ENCODE measurements at places on chromosomes 3 and 15.
A peak's percentile ranks its signal among the peaks of the same experiment; 100 is the strongest.

DNA sequence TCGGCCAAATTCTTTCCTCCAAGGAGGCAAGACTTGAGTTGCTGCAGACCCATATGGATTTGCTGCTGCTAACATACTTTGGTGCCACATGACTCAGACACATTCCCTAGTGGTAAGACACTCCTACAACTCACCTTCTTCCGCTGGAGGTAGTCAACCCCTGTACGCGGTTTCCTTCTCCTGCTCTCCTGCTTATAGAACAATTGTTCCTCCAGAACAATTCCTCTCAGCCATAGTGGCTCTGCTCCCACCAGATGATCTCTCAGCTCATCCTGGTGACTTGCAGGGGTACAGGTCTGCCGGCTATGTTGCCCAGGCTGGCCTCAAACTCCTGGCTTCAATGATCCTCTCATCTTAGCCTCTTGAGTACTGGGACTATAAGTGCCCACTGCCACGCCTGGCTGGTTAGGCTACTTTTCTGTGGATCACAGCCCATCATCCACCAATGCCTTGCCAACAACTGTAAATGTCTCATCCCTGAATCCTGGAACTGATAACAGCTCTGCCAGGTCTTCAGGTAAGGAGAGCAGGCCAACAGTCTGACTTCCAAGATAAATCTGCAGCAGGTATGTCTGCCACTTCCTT is 2.4 kb upstream of the CXCR6 start:
- DNase-seq = no peak

DNA sequence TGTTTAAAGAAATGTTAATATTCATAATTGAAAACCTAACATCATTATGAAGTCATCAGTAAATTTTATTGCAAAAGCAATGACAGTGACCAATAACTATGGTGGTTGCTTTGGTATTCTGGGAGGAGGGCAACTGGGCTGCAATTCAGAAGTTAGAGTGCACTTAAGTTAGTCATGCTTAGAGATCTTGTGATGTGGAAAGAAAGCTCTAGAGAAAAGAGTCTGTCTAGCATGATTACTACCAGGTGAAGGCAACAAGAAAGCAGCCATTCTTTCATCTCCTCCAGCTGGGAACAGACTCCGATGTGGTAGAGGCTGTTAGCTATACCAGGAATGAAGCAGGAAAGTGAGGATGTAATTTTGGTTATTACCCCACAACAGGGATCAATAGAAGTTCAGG is 625.6 kb downstream of the SI start:
- DNase-seq = peak; percentile 52

DNA sequence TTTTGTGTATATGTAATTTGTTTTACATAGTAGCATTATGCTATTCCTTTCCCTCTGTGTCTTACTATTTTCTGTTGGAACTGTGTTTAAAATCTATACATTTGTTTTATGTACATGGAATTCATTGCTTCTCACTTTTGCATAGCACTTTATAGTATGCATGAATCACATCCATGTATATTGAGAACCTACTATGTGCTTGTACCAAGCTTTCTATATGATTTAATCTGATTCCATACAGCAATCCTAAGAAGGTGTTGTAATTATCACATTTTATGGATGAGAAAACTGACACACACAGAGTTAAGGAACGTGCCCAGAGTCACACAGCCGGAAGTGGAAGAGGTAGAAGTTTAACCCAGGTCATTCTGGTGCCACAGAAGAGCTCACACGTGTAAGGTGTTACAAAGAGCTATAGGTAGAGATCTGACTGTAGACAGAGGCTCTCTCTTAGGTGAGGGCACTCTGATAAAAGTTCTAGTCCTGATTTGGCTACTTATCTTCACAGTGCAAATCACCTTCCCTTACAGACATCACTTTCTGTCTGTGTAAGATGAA is 3.5 kb upstream of the SMAD3 start:
- no peak for DNase-seq

GRCh38 chr3:48407542-48408099 is 22.3 kb downstream of the PLXNB1 start:
- DNase-seq = no peak

DNA sequence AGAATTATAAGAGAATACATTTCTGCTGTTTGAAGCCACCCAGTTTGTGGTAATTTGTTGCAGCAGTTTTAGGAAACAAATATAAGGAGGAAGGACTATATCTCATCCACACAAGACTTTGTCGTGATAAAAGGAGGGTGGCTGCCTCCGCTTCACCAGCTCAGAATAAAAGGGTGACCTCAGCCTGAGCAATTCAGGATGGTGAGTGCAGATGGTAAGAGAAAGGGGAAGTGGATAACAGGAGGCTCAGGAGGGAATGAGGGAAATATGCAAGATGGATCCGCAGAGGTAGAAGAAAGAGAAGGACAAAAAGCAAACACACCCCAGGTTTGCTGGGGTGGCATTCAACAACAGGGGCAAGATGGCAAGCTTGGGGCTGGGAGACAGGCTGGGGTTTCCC is 108.1 kb upstream of the TNFAIP8L3 start:
- no peak for DNase-seq

GRCh38 chr3:127221037-127221436 is 28.1 kb downstream of the PRR23E start:
- no peak for DNase-seq

- peak; percentile 13 for DNase-seq
Observed at GRCh38 chr3:126156468-126156867, 23.9 kb downstream of the ALDH1L1 start.

- no peak for DNase-seq
Observed at GRCh38 chr3:21785765-21786437, 34.9 kb upstream of the ZNF385D start.

DNA sequence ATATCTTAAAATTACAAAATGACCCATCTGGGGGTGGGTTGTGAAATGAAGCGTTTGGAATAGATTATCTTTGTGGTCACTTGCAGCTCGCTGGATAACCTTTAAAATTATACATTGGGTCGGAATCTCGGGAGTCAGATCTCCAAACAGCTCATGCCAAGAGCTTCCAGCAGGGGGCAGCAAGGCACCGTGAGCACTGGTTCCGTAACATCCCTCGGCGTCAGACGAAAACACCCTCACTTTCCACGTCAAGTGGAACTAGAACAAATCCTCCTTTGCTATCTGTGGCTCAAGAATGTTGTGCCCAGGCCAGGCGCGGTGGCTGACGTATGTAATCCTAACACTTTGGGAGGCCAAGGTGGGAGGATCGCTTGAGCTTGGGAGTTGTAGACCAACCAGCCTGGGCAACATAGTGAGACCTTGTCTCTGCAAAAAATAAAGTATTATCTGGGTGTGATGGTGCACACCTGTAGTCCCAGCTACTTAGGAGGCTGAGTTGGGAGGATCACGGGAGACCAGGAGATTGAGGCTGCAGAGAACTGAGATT is 31.1 kb downstream of the UMPS start:
- DNase-seq = peak; percentile 86

DNA sequence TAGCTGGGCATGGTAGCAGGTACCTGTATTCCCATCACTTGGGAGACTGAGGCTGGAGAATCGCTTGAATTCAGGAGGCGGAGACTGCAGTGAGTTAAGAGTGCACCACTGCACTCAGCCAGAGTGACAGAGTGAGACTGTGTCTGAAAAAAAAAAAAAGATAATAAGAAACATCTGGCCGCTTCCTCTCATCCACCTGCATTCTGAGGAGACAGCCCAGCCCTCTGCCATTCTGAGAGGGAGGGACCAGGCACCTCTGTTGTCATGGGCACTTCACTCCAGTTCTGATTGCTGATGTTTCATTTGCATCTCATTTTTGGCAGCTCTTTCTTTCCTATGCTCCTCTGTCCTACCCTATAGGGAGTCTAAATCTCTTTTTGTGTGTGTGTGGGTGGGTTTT is 36.4 kb upstream of the GSK3B start:
- no peak for DNase-seq

DNA sequence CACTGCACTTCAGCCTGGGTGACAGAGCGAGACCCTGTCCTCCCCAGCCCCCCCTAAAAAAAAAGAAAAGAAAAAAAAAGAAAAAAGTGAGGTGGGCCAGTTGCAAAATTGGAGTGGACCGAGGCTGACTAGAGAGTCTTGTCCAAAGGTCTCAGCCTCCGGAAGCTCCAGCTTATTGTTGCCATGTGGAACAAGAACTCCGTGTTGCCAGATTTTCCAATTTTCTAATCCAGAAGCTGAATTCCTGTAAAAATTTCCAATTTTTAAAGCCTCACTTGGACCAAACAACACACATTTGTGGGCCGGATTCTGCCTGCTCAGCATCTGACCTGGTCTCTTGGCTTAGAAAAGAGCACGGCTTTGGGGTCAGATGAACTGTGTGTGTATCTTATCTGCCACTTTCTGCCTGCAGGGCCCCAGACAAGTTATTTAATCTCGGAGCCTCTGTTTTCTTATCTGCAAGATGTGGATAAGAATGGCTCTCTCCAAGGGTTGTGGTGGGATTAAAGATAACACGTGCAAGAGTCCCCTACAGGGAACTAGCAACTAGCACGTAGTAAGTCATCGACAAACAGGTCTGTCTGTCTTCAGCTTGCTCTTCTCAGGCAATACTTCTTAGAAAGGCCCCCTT is 73.7 kb upstream of the TLE3 start:
- DNase-seq = no peak

- DNase-seq = no peak
Observed at GRCh38 chr3:173635826-173636225, 238.3 kb downstream of the NLGN1 start.

DNA sequence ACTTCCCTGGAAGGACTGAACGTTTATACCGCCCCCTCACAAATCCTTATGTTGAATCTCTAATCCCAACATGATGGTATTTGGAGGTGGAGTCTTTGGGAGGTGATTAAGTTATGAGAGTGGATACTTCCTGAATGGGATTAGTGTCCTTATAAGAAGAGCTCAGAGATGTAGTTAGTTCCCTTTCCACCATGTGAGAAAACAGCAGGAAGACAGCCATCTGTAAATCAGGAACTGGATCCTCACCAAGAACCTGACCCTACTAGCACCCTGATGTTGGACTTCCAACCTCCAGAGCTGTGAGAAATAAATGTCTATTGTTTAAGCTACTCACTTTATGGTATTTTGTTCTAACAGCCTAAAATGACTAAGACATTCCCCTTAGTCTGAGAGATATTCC is 33.3 kb upstream of the SACM1L start:
- no peak for DNase-seq

DNA sequence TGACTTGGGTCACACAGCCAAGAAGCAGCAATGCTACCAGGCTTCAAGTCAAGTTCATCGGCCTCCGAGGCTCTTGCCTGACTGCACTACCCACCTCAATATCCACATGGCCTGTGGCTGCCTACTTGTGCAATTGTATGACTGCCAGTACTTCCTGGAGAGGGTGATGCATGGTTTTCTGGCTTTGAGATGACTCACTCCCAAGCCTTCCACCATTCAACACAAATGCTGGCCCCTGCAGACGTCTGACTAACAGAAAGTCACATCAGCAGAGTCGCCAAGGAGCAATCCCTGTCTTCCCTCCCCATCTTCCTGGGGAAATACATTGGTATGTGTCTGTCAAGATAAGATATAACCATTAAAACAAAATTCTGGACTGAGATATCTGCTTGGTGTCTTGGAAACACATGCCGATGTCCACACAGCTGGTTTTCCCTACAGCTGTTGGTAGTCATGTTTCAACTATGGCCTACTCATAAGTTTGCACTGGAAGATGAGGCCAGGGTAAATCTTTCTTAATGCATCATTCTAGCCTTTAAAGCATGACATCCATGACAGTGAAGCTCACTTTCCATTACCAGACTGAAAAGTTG is 79.6 kb upstream of the SPATA12 start:
- peak; percentile 92 for DNase-seq

DNA sequence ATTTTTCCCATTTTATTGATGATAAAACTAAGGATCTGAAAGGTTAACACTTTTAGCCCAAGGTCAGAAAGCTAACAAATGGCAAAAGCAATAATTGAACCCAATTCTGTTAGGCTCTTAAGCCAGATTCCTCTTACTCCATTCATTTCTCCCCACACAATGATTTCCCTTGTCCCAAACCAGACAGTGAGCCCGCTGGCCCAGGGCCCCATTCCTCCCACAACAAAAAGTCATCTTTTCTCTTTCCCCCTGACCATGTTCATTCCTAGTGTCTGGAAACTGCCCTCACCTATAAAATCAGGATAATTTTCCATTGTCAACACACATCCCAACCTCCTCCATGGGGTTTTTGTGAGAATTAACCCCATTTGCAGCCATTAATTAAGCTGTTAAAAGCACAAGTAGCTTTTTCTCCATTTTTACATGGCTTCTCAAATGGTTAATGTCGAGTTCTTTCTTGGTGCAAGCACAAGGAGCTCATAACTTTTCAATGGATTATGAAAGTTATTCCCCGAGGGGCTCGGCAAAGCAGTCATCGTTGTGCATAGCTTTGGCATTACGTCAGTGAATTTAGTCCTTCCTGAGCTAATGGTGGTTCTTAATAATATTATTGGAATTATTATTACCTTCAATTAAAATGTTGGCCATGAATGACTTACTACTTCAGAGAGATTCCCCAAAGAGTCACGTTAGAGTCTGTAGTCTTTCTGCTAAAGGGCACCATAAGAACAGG is 151.0 kb upstream of the WNT5A start:
- DNase-seq = no peak

GRCh38 chr3:156397534-156397933 is 157.4 kb downstream of the SSR3 start:
- DNase-seq = no peak

DNA sequence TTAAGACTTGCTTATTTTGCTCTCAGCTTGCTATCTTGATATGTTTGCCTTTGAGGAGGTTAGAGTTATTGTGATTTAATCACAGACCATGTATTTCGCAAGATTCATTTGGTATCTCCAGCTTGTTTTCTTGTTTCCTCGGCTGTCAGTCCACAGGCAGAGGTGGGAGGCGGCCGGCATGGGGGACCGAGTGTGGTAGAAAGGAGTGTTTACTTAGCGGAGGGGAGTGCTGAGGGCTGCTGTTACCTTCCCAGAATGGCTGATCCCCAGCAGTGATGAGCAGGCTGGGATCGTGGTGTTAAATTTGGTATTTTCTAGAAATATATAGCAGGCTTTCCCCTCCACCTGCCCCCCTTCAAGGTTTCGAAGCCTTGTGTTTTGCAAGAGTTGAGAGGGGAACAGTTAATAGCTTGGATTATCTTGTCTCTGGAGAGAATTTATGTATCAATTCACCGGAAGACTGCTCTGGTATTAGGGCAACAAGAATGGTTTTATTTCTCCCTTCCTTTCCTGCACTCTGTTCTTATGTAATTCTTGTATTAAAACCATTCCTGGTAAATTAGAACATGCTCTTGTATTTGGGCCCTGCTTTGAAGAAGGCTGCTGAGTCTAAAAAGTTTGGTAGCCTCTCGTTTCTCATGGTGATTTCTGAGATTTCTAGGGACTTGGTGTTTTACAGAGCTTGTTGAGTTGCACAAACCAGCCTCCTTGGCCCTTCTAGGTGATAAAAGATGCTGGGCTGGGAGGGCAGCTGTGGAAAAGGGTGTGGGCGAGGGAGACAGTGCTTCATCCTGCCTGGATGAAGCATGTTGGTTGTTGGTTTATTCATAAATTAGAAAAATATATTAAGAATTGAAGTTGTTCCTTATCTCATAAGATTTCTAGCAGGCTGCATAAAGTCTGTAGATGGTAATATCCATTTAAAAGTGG is 151.4 kb downstream of the IGF1R start:
- peak; percentile 7 for DNase-seq

GRCh38 chr3:195187609-195188425 is 83.1 kb downstream of the XXYLT1 start:
- peak; percentile 52 for DNase-seq

Measured in AG08395 (cell line).